ENCODE measurements at places on chromosomes 4 and X.

GRCh38 chr4:175823015-175823742, 11.1 kb upstream of the GPM6A start:
- no peak for DNase-seq

DNA sequence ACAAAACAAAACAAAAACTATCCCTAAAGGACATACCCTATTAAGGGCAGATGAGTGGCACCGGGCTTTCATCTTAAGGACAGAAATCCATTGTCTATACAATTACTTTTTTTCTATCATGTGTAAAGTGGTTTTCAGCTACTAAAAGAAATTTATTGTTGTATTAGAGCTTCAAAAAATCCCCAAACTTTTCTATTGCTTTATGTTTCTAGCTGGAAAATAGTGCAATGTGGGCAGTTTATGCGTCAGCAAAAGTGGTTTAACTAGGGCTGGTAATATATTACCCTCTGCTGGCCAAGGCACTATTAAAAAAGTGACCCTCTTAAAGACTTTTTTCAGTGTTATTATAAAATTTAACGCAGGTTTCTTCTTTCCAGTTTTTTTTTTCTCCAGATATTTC, 15.5 kb upstream of the GPR82 start:
- no peak for DNase-seq

DNA sequence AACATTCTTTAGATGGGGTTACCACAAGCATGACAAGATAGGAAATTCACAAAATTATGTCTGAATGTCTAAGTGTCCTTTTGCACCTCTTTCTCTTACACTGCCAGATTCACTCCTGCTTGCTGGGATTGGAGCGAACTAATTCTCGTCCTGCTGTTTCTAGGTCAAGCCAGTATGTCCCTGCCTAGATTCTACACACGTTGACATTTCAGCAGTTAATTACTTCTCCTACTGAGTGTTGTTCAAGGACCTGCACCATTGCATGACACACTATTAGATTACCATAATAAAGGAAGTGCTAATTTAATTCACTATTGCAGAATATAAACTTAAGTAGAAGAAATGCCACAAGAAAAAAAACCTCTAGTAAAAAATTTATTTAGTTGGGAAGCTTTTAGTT, 1911.7 kb downstream of the PCDH7 start:
- no peak for DNase-seq

DNA sequence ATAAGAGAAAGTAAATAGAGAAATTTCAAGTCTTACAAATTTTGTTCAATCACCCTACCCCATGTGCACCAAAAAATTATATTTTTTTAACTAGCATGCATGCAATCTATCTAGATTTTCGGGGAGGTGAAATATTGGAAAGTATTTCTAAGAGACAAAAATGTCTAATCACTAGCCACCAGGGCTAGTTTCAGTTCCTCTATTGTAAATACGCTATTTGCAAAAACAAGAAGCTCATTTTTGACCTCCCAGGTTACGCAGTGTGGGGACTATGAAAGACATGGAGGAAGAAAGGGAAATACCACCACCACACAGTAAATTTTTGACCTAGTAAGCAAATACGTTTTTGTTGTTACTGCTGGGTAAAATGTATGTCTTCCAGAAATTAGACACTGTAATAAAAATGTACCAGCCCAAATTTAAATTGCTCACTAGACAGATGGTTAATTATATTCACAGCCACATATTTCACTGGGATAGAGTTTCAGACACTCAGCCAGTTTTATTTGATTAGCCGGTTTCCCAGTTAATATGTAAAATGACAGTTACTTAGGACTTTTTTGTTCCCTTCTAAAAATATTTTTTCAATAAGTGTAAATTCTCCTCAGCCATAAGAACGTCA, 2.2 kb downstream of the NEXMIF start:
- DNase-seq, result no peak

- no peak for DNase-seq
Measured at GRCh38 chr4:40827758-40828157, 78.0 kb downstream of the NSUN7 start.

GRCh38 chr4:79431839-79432238, 23.8 kb upstream of the GK2 start:
- no peak for DNase-seq

DNA sequence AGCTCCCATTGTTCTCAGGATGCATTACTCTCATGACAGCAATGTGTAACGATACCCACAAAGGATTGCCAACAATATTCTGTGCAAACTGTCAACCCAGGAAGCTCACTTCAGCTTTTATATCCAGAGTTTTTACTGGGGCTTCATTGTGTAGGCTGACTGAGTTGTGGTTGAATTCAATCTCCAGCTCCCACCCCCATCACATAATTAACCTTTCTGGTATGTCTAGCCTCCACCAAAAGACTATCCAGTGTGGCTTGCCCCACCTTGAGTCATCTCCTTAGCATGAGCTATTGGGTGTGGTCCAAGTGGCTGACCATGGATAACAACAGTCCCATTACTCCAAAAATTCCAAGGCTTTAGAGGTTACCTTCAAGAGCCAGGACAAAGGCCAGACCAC, 17.7 kb upstream of the TAB3 start:
- no peak for DNase-seq

GRCh38 chr4:35511851-35512250, 732.5 kb downstream of the ARAP2 start:
- no peak for DNase-seq

DNA sequence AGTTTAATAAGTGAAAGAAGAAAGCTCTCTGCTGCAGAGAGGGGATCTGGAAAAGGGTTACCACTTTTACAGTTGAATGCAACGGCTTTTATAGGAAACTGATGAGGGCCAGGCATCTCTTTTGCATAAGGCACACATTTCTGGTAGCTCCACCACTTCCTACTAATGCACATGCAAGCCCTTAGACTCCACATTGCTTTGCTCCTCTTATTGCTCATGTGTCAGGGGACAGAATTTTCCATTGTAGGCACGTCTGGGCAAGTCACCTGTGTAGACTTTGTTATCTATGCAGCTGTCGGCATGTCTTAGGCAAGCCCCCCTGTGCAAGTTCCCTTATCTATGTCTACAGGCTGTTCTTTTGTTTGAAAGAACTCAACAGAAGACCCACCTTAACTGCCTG, 294.6 kb upstream of the STS start:
- no peak for DNase-seq

DNA sequence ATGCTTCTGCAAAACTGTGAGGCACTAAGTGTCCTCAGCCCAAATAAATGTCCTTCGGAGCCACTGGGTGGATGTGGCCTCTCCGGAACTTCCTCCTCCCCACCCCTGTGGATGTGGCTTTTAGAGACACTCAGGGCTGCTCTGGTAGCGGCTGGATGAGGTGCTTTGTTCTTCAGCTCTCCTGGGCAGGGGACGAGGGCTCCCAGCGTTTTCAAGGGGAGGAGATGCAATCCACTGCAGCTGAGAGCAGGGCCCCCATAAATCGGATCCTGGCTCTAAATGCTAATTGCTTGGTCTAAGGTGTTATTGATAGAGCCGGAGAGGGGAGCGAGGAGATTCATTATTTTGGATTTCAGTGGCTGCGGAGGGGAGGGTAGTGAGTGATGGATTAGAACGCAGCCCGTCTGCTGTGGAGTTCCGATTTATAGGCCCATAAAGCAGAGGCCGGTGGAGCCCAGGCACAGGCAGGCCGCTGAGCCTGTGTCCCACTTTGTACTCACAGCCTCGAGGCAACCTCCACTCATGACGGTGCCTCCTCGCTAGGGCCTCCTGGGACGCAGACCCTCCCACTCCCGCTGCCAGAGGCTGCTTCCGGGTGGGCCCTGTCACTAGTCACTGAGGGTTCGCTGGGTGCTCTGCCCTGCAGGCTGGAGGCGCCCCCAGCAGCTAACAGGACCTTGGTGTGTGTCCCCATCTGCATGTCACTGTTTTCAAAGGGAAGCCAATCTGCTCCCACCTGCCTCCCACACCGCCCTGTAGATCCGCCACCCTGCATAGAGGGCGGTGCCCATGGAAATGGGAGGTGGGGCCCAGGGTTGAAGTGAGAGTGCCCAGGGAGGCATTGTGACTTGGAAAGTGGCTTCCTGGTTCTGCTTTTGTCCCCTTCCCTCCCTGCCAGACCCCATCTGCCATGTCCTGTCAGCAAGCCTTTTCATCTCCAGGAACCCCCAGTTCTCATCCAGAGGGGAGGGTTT, 135.4 kb upstream of the PSAPL1 start:
- DNase-seq, result no peak

DNA sequence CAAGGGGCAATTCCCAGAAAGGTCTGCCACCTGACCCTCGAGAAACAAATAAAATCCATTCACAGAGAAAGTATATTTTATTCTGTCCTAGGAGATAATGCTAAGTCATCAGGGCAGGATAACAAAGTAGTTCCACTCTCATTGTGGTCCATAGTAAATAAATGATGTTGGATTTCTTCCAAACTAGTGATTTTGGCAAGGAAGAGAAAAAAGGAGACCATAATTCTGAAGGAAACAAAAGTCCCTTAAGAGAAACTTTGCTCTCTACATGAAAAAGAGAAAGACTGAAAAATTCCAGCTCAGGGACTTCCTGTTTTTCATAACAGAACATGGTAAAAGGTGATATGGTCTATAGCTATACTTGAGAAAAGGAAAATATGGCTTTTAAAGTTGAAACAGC, 71.5 kb upstream of the DDX60 start:
- no peak for DNase-seq

- DNase-seq, result no peak
Measured at GRCh38 chrX:110403441-110404238, 45.0 kb downstream of the RTL9 start.

GRCh38 chr4:67779631-67780030, 25.4 kb upstream of the GNRHR start:
- no peak for DNase-seq

GRCh38 chr4:181677621-181678020, 565.6 kb upstream of the TENM3 start:
- no peak for DNase-seq

DNA sequence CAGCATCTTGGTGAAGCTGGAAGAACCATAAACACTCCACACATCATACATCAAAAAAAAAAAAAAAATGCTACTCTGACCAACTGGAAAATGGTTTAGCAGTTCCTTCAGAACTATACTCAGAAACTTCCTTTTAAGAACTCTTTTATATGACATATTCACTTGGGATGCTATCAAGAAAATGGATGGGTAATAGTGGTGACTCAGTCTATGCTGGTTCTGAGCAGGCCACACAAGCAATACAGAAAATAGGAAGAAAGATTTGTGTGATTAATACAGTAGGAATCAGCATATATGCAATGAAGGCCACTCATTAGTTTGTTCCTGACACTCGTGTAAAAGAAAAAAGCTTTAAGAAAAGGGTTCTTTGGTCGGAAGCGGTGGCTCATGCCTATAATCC, 123.5 kb upstream of the FAT4 start:
- no peak for DNase-seq

DNA sequence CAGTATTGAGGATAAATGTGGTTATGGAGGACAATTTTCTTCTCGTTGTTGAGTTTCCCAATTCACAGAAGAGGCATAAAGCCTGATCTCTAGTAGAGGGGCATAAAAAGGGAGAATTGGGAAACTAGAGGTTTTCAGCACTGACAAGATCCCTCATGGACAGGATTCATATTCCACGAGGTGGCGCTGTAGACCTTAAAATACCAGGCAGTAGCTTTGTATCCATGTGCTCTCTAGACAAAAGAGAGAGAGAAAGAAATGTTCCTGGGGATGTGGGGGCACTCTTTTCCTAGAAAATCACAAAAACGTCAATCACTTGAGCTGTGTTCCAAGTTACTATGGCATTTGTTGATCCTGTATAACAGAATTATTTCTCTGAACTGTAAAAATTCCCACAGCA, 128.3 kb downstream of the MAGEE1 start:
- DNase-seq, result peak; percentile 6

DNA sequence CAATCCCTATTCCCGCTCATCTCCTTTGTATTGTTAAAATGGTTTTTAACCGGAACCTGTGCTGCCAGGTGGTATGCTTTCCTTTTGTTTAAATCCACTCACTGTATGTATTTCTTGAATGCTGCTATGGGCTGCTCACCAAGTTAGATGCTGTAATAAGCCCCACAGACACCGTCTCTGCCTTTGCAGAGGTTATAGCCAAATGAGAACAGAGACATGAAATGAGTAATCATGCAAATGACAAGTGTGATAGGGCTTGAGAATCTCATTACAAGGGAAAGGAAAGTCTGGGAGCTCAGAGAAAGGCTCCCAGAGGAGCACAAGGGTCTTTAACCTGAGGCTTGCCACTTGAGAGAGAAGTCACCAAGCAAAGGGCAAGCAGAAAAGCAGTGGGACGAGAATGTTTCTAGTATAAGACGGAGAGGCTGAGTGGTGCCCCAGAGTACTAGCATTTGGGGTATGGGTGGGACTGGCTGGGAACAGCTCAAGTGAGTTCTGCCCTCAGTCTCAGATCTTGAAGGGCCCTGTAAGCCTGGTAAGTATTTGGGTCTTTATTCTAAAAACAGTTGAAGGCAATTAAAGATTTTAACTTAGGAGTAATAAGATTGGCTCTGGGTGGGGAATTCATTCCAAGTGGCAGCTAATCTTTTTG, 110.8 kb upstream of the H2AZ1 start:
- DNase-seq, result no peak

GRCh38 chrX:45773572-45773971, 572.9 kb upstream of the DIPK2B start:
- DNase-seq, result no peak

GRCh38 chr4:6500481-6501140, 28.2 kb upstream of the PPP2R2C start:
- DNase-seq, result no peak

GRCh38 chr4:31655328-31655727, 935.2 kb downstream of the PCDH7 start:
- no peak for DNase-seq
